ENCODE measurements at places on chromosomes 5 and 9.
A peak's percentile ranks its signal among the peaks of the same experiment; 100 is the strongest.

GRCh38 chr5:146778261-146778660, 100.3 kb downstream of the PPP2R2B start:
- no peak overlapping the region for H3K27ac ChIP-seq
- no peak for DNase-seq
- H3K4me3 ChIP-seq, result no peak overlapping the region
- H3K36me3 ChIP-seq, result no peaks in the 10 kb centered on the region
- no peaks in the 10 kb centered on the region for H3K4me1 ChIP-seq

DNA sequence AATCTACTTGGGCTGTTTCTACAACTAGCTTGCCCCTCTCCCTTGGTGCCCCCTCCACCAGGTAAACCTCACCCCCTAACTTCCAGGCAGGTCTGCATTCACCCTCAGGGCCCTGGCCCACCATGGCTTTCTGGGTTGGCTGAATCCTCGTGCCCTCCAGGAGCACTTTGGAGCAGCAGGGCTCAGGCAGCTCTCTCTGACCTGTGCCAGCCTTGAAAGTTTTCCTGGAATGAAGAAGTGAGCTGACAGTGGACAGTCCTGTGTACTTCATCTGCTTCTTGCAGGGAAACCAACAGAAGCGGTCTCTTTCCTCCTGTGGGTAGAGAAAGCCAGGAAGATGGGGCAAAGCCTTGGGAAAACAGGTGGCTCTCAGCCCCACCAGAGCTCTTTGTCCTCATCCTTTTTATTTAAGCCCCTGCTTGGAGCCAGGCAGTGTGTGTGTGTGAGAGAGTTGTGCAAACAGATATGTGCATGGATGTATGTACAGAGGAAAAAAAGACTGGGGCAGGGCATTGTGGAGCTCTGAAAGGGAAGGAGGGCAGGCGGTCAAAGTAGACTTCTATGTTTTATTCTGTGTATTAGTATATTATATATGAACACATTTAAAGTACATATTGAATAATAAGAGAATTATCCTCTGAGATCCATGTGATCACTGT, 62.3 kb upstream of the SPRY4 start:
- no peak overlapping the region for H3K4me3 ChIP-seq
- H3K27me3 ChIP-seq, result no peaks in the 10 kb centered on the region
- no peaks in the 10 kb centered on the region for H3K36me3 ChIP-seq

DNA sequence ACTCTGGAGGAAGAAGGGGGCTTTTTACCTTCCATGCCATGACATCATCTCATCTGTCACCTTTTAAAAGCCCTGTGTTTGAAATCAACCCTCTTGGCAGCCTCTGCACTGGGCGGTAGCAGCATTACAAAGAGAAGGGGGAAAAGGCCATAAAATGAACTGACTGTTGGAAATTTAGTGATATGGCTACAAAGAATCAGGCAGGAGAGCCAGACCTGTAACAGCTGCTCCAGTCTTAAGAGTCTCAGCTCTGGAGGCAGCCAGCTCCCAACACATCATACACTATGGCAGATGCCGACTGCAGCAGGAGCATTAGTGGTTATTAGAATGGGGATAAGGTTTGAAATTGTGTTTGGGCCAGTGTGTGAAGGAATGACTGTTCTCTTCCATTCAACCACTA, 257.5 kb downstream of the DMAC1 start:
- no peak for DNase-seq
- no peak overlapping the region for H3K27ac ChIP-seq
- H3K27me3 ChIP-seq, result no peaks in the 10 kb centered on the region
- no peak overlapping the region for H3K4me3 ChIP-seq

DNA sequence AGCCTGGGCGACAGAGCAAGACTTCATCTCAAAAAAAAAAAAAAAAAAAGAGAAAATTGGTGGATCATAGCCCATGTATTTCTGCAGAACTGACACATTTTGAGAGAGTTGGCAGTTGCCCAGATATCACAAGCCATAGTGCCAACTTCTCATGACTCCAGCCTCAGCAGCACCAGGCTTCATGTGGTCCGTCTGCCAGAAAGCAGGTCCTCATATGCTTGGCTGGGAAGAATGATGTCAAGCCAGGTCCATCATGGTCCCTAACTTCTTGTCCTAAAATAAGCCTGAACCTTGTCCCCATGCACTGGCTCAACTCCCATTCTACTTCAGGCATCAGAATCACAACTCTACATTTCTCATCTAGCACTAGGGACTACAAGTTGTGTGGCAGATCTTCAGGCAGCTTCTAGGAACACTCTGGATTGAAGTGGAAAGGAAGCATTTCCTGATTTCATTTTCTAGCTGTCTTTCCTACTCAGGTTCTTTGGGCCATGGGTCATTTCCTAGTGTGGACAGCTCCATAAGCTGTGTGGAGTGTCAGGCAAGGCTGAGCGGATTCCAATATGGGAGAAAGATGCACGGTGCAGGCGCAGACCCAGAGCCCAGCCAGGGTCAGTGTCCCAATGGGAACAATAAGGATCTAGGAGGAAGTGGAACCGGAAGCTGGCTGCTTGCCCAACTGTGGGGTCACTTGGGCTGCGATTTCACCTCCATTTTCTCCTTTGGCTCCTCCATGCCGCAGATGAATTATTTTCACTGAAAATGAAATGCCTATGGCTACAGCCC, 90.1 kb downstream of the LMNB1 start:
- no peak overlapping the region for H3K27ac ChIP-seq

- H3K4me1 ChIP-seq, result peaks cover 3% of the 10 kb centered on the region
- no peaks in the 10 kb centered on the region for H3K27me3 ChIP-seq
- DNase-seq, result no peak
- H3K27ac ChIP-seq, result no peak overlapping the region
- H3K36me3 ChIP-seq, result no peaks in the 10 kb centered on the region
These were observed 63.7 kb upstream of the STXBP1 start for GRCh38 chr9:127548352-127548881.

GRCh38 chr9:77847059-77847499, 184.5 kb downstream of the GNAQ start:
- H3K27me3 ChIP-seq, result no peaks in the 10 kb centered on the region
- no peak overlapping the region for H3K27ac ChIP-seq
- H3K4me1 ChIP-seq, result no peaks in the 10 kb centered on the region
- DNase-seq, result no peak

- H3K4me3 ChIP-seq, result no peak overlapping the region
- no peaks in the 10 kb centered on the region for H3K4me1 ChIP-seq
- no peaks in the 10 kb centered on the region for H3K36me3 ChIP-seq
- no peaks in the 10 kb centered on the region for H3K27me3 ChIP-seq
- no peak overlapping the region for H3K27ac ChIP-seq
- DNase-seq, result no peak
These were observed 20.7 kb upstream of the ZNF782 start for GRCh38 chr9:96874947-96875460.

DNA sequence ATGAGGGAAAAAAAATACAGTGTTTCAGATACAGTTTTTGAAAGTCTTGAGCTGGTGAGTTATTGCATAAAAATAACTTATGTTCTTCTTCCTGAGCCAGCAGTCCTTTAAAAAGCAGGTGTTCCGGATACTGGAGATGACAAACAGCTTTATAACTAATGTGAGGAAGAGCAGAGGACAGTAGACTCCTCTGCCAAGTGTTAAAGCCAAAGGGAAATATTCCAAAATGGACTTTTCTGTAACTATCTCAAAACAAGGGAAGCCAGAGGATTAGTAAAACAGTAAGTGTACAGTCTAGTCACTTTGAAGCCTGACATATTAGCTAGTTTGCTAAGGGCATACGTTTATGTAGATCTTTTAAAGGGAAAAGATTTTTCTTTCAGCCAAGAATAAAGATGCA, 11.0 kb upstream of the SNCAIP start:
- no peak overlapping the region for H3K4me3 ChIP-seq
- no peak for DNase-seq
- H3K27ac ChIP-seq, result no peak overlapping the region
- H3K4me1 ChIP-seq, result peaks cover 2% of the 10 kb centered on the region
- H3K27me3 ChIP-seq, result no peaks in the 10 kb centered on the region
- H3K36me3 ChIP-seq, result no peaks in the 10 kb centered on the region

DNA sequence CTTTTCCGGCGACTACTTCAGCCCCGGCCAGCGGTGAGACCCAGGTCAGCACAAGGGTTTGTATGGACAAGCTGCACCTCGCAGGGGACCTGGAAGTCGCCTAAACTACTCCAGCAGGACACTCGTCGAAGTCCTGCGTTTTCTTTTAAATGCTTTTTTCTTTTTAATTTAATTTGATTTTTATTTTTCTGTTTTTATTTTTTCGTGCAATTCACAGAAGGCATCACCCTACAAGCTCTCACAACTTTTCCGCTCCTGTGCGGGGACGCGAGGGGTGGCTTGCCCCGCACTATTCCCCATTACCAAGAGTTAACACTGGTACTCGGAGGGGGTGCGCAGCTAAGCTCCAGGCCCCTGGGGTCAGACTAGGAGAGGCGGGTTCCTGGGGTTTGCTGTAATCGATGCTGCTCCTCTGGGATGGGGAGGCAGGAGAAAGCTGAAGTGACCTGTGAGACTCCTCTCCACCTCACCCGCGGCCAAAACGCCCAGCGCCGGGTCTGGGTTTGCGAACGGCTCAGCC, 1.3 kb downstream of the EDIL3 start:
- H3K36me3 ChIP-seq, result no peaks in the 10 kb centered on the region
- H3K27me3 ChIP-seq, result no peaks in the 10 kb centered on the region
- no peak overlapping the region for H3K27ac ChIP-seq
- H3K4me3 ChIP-seq, result peak overlapping the region; percentile 94
- no peaks in the 10 kb centered on the region for H3K4me1 ChIP-seq

DNA sequence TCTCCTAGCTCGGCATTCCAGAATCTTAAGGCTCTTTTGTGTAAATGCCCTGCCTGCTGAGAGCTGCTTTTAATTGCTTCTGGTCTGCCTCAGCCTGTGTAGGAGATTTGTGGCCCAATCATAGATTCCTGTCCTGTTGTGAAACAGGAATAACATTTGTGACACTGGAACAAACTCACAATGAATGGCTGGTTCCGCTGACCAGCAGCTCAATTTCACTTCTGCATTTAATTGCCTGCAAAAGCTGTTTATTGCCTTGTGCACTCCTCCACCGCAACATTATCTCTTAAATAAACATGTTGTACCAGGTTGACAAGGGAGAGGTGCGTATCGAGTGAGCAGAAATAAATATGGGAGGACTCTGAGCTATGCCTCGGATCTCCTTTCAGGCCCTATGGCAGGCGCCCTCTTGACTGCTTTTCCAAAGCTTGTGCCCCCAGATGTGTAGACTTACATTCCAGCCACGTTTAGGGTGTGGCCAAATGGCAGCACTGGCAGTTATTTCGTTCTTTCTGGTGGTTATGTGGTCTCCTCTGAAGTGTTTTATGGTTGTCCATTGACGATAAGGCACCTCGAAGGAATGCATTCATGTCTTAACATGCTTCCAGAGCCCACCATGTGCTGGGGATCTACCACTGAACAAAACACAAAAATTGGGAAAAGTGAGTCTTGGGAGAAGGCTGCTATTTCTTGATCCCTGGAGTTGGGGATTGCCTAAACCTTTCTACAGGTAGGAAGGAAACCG, 58.1 kb downstream of the DMRT1 start:
- H3K4me1 ChIP-seq, result no peaks in the 10 kb centered on the region
- no peaks in the 10 kb centered on the region for H3K36me3 ChIP-seq
- H3K27me3 ChIP-seq, result no peaks in the 10 kb centered on the region
- DNase-seq, result no peak

DNA sequence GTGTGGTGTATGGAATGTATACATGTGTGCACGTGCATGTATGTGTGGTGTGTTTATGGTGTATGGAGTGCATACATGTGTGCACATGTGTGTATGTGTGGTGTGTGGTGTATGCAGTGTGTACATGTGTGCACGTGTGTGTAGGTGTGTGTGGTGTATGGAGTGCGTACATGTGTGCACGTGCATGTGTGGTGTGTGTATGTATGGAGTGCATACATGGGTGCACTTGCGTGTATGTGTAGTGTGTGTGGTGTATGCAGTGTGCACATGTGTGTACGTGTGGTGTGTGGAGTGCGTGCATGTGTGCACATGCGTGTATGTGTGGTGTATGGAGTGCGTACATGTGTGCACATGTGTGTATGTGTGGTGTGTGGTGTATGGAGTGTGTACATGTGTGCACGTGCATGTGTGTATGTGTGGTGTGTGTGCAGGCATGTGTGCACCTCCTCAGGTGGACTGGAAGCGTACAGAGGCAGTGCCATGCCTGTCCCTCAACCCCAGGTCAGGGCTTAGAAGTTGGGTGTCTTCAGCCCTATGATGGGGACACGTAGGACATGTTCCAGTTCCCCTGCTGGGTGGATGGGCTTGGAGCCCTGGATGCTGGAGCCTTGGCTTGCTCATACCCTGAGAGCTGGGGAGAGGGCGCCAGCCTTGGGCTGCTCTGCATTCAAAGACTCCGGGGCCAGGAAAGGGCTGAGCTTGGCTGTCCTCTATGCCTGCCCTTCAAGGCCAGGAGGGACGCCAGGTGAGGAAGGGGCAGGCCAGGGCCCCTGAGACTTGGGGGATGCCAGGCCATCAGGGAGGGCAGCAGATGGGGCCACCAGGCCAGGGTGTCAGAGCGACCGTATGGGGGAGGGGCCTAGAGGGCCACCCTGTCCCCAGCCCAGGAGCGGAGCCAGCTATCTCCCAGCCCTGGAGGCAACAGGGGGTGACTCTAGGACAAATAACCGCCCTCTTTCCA, 12.2 kb downstream of the MYMK start:
- H3K27me3 ChIP-seq, result no peaks in the 10 kb centered on the region
- H3K4me1 ChIP-seq, result peaks cover 11% of the 10 kb centered on the region
- no peak for DNase-seq
- H3K4me3 ChIP-seq, result no peak overlapping the region
- H3K36me3 ChIP-seq, result no peaks in the 10 kb centered on the region

- no peaks in the 10 kb centered on the region for H3K27me3 ChIP-seq
- DNase-seq, result no peak
- H3K36me3 ChIP-seq, result no peaks in the 10 kb centered on the region
- no peak overlapping the region for H3K27ac ChIP-seq
- no peaks in the 10 kb centered on the region for H3K4me1 ChIP-seq
These were observed 1293.9 kb upstream of the CDH6 start for GRCh38 chr5:29899583-29899982.

DNA sequence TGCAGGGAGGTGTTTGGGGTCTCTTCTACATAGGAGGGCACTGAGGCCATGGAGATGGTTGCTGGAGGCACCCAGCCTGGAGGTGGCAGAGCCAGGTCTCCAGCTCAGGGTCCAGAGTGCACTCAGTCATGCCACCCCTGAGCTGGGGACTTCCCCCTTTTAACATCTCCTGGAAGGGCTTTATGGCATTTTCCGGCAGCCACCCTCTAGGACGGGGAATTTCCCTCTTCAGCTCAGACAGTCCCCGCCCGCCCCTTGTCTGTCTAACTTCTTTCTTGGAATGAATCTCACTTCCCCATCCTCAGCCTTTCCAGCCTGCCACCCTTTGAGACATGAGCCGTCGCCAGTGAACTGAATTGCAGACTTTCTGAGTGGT, 49.9 kb downstream of the COL15A1 start:
- DNase-seq, result no peak
- no peaks in the 10 kb centered on the region for H3K4me1 ChIP-seq
- no peak overlapping the region for H3K4me3 ChIP-seq
- H3K27me3 ChIP-seq, result no peaks in the 10 kb centered on the region

DNA sequence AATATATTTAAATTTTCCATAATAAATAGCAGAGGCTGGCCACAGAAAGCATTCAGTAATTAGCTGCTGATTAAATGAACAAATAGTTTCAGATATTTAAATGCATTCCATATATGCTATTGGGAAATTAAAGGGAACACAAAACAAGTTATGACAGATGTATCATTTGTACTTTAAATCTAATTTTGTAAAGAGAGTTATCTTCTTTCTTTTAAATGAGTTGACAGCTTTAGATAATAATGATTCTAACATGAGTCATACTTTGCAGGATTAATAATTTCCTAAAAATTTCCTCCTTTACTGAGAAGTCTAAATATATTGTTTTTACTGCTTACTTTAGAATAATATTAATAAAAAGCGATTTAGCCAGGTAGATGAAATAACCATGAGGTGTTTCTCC, 320.1 kb downstream of the ADAMTS6 start:
- no peaks in the 10 kb centered on the region for H3K4me1 ChIP-seq
- no peaks in the 10 kb centered on the region for H3K27me3 ChIP-seq
- no peaks in the 10 kb centered on the region for H3K36me3 ChIP-seq
